ENCODE measurements at places on chromosomes 2 and 18. TPM values are rescaled to one million over a fixed set of nuclear protein-coding genes. Genes with fewer than 3 reads are reported as not detected.

DNA sequence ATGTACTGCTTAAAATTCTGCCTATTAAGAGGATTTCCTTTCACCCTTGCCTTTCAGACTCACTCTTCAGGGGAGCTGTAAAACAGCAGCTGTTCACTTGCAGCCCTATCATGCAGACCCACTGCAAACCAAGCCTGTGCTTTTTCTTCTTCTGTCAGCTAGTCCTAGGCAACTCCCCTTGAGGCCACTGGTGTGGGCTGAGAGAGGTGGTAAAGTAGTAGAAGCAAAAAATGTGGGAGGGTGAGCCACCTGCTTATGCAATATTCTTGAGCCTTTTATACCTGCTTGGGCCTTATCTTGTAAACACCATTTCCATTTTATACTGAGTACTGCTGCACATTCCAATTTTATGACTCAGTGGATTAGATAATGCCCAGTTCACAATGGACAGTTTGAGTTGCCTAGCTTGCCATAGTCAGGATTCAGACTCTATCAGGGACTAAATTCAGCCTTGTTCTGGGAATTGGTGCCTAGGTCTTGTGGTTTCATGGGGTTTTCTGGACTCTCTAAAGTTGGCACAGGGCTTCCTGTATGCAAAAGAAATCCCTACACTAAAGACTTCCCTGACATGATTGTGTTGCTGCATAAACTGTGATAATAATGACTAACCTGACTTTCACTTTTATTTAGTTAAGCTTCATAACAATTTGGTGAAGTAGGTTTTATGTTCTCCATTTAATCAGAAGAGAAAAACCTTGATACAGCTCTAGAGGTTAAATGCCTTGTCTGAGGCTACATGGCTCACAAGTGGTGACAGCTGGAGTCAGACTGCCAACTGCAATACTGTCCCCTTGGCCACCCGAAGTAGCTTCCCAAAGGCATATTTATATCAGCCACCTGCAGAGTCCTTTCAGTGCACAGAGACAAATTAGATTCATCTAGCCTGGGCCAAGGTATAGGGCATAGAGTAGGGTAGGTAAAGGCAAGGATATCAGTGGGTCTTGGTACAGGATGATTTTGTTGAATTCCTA lies 47.4 kb upstream of the KDM3A start:
- no peak for DNase-seq

DNA sequence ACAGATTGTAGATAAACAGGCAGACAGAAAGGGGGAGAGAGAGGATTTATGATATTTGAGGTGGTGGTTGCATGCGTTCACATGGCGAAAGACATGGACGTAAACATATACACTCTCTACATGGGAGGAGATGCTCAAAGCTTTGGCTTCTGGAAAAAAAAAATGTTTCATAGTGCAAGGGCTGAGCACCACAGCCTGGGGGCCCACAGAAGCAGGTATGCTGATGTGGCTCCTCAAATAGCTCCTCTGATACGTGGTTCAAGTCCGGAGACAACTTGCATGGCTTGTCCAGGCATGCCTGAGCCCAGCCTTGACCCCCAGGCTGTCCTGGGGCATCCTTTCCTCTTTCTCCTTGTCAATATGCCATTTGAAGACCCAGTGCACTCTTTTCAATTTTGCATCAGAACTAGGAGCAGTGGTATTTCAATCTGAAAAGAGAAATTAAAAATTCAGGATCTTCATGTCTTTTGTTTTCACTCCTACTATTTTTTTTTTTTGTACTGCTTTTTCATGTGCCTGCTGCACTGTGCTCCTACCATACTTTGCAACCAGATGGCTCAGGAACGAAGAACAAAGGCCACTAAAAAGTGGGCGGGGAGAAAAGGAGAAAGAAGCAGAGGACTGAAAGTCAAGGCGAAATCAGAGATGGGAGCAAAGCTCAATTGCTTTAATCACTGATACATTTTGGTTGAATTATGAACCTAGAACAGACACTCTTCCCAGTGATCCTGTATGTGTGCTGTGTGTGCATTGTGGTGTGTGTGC lies 495.7 kb upstream of the TCF4 start:
- no peak for DNase-seq

DNA sequence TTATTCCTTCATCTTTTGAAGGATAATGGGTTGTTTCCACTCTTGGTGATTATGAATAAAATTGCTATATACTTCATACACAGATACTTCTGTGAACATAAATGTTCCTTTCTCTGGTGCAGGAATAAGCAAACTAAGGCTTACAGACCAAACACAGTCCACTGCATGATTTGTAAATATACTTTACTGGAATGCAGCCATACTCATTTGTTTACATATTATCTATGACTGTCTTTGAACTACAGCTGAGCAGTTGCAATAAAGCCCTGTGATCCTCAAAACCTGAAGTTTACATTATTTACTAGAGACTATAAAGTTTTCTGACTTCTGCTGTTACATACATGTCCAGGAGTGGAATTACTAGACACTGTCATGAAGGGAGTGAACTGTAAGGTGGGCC lies 381.0 kb upstream of the CNTNAP5 start:
- DNase-seq, result no peak

GRCh38 chr2:231666171-231667095 lies 41.9 kb upstream of the PTMA start:
- peak; percentile 69 for DNase-seq

DNA sequence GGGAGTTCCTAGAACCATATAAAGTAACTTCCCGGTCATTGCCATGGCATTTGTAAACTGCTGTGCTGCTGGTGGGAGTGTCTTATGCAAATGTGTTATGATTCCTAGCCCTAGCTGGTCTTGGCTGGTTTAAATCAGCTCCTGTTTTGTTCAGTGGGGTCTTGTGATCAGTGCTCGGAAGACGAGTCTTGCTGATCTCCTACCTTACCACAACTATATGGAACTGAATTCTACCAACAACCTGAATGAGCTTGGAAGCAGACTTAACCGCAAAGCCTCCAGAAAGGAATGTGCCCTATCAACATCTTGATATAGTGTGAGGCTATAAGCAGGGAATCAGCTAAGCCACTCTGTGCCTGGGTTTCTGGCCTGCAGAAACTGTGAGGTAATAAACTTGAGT lies 33.5 kb downstream of the POLE4 start:
- no peak for DNase-seq

- DNase-seq, result no peak
Measured at GRCh38 chr18:3524706-3525105, 74.7 kb downstream of the TGIF1 start.

- DNase-seq, result no peak
Measured at GRCh38 chr18:36458306-36458705, 160.8 kb downstream of the FHOD3 start.

DNA sequence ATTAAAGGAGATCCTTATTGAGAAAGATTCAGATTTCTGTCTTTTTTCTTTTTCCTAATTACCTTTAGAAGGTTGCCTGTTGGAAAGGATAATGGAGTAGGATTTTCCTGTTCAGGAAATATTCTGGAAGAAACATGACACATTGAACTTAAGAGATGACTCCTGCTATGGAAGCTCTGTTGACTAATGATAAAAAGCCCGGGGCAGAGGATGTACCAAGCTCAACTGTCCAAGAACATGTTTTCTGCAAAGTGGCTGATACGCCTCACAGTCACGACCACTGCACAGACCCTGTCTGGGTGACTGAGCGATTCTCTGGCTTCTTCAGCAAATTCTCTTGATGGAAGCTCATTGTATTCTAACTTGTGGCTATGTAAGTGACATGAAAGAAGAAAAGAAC lies 86.2 kb upstream of the THOC1 start:
- DNase-seq, result no peak

DNA sequence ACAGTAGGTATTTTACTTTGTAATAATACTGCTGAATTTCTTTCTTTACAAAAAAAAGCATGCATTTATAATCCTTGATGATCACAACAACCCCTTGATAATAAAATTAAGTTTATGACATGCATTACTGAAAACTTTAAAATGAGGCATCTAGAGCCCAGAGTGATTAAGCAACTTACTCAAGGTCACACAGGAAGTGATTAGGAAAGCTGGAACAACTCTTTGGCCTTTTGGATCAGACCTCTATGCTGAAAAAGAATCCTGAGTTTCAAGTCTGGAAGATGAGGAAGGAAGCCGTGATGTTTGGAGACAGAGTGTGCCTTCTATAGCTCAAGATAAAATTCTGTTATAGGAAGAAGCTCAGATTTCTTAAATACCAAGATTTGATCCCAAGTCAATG lies 105.0 kb upstream of the ATP8B1 start:
- no peak for DNase-seq

DNA sequence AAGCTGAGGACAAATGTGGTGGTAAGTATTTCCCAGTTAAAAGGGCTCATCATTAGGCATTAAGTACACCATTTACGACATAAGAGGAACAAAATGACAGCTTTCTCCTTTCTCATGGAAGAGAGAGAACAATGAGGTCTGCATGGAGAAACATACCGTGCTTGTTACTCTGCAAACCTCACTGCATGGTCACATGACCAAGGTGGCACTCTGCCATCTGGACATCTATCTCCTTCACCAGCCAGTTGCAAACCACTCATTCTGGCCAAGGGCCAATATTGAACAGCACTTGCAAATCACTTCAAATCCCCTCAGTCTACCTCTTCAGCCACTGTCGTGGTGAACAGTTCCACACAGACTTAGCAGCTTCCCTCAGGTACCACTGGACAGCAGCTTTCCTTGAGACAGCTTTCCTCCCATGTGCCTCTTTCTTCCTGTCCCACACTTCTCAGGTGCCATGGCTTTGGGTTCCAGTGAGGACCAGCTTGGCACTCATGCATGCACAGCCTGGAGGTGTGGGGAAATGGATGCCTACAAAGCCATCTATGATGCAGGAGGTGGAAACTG lies 29.5 kb upstream of the DPP4 start:
- DNase-seq, result no peak

GRCh38 chr2:205218056-205218455 lies 464.2 kb upstream of the NRP2 start:
- no peak for DNase-seq

GRCh38 chr2:20048488-20049448 lies 2.7 kb downstream of the LAPTM4A start:
- DNase-seq, result no peak

- DNase-seq, result peak; percentile 52
Measured at GRCh38 chr2:73984922-73985307, 205 bp downstream of the TET3 start.

DNA sequence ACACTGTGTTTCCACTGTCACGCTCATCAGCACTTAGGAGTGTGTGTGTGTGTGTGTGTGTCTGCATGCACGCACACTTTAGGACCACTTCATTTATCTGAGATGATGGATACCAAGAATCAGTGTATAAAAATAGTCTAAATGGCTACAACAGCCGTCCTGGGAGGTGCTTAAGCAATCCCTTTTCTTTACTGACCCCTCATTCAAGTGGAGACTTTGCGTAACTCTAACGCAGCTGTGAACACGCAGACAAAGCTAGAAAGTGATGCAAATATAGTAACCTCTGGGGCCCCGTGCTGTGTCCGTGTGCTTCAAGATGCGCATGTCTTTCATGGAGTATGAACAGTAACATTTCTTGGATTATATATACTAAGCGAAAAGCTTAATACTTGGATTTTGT lies 40.4 kb upstream of the RBM44 start:
- DNase-seq, result no peak

- DNase-seq, result peak; percentile 27
Measured at GRCh38 chr2:119126650-119127049, 31.9 kb downstream of the C1QL2 start.

- DNase-seq, result no peak
Measured at GRCh38 chr2:235278771-235279355, 215.0 kb upstream of the AGAP1 start.

DNA sequence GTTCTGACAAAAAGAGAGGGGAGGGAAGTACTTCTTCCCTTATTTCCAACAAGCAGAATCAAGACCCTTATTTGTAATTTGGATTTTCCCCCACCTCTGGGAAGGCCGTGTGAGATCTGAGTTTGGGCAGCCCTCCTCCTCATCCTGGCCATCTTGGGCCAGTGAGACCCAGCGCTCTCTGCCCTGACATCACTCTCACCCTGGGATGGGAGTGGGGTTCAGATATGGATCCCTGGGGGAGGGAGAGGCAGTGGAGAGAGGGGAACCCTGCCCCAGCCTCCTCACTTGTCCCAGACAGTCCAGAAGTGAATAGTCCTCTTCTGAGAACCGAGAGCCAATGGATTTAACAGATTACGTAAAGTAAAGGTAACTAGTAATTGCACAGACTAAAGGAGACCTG lies 64.5 kb downstream of the DYSF start:
- no peak for DNase-seq

DNA sequence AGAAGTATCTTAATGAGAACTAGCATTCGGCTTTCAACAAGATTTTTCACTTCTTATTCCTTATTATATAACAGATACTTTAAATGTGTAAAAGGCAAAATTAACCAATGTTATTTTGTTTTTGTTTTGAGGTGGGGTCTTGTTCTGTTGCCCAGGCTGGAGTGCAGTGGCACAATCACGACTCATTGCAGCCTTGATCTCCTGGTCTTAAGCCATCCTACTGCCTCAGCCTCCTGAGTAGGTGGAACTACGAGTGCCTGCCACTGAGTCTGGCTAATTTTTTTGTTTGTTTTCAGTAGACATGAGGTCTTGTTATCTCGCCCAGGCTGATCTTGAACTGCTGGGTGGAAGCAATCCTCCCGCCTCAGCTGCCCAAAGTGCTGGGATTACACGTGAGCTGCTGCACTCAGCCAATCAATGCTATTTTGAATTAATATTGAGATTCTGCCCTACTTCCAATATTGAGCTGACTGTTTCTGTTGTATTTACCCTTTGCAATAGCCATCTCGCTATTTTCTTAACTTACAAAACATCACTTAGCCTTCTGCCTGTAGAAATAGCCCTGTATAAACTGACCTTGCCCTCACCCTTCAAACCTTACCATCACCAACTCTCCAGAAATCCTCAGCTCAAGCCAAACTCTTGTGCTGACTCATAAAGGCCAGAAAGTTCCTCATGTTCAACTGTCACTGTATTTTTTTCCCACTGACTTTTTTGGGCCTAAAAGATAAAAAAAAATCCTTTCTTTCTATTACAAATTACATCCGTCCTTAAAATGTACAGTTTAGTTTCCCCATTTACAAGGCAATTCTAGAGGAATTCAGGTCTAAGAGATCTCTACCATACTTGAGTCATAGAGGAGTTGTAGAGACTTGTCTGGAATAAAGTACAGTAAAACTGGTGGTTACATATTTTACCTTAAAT lies 94.3 kb downstream of the OLA1 start:
- DNase-seq, result no peak

- DNase-seq, result no peak
Measured at GRCh38 chr18:37144921-37145320, 316.0 kb downstream of the KIAA1328 start.

GRCh38 chr2:99891428-99891780 lies 251.0 kb downstream of the AFF3 start:
- no peak for DNase-seq

DCDC2C gene
- not detected for total RNA-seq

DBI gene
- 156 TPM for total RNA-seq

OSBPL1A gene
- 15.0 TPM for total RNA-seq

GRHL1 gene
- total RNA-seq, result 14.4 TPM

SH3RF3 gene
- total RNA-seq, result 1.3 TPM

NEU2 gene
- not detected for total RNA-seq

PEX13 gene
- total RNA-seq, result 34.0 TPM

CD8B gene
- not detected for total RNA-seq

STPG4 gene
- total RNA-seq, result 0.33 TPM

ABCG8 gene
- total RNA-seq, result not detected

VWA3B gene
- 0.47 TPM for total RNA-seq

AKAIN1 gene
- total RNA-seq, result not detected

Data from progenitor cell of endocrine pancreas (in vitro differentiated cells).